AG20443 (cell line): ENCODE measurements at places on chromosomes 4 and X.
A peak's percentile ranks its signal among the peaks of the same experiment; 100 is the strongest.

- DNase-seq: peak; percentile 70
These were observed 12.8 kb upstream of the GUCY1B1 start for GRCh38 chr4:155745984-155746383.

- DNase-seq: no peak
These were observed 104.8 kb upstream of the ENPP6 start for GRCh38 chr4:184322328-184323025.

- no peak for DNase-seq
These were observed 133.6 kb upstream of the FAM9C start for GRCh38 chrX:13177921-13178566.

GRCh38 chr4:78569306-78569821, 17.8 kb downstream of the ANXA3 start:
- peak; percentile 68 for DNase-seq

DNA sequence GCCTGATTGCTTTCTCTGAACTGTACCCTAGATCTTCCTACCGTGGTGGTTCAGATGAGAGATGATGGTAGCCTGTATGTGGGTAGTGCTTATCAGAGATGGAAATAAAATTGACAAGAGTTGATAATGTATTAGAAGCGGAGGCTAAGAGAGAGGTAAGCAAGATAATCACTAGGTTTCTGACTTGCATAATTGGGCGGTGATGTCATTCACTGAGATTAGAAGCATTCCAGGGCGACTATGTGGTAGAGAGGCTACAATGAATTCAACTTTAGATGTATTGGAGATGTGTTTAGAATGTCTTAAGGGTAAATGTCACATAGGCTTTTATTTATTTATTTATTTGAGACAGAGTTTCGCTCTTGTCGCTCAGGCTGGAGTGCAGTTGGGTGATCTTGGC, 415 bp upstream of the TENM3 start:
- no peak for DNase-seq

DNA sequence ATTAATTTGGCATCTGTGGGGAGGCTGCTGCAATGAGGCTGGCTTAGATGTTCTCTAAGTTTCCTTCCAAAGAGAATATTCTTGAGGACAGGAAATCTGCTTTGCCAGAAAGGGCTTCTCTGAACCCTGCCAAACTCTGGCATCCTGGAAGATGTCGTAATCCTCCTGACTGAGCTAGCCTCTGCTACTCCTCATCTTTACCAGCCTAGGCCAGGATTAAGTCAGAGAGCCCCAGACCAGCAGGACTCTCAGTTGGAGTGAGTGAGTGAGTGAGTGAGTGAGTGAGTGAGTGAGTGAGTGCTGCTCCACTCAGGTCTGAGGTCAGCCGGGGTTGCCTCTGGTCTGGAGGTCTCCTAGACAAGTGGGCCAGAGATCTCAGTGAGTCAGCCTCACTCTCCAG, 104.9 kb upstream of the SOD3 start:
- peak; percentile 53 for DNase-seq

DNA sequence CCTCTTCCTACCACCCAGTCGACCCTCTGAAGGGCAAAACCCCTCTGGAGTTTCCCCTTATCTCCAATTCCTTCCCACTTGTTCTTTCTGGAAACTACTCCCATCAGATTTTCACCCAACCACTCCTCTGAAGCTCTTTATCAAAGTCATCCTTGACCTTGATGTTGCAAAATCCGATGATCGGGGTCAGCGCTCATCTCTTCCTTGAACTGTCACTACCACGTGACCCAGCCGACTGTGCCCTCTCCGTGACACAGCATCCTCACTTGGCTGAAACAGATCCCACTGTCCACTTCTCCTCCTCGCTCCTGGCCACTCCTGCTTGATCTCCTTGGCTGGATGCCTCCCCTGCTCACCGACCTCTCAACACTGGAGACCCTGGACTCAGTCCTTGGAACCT, 1.1 kb downstream of the CFAP99 start:
- DNase-seq: no peak

- no peak for DNase-seq
These were observed 300.1 kb upstream of the SLC7A11 start for GRCh38 chr4:138542191-138542776.

- no peak for DNase-seq
These were observed 5.1 kb upstream of the CORIN start for GRCh38 chr4:47842985-47843384.

- peak; percentile 72 for DNase-seq
These were observed 43.2 kb downstream of the QDPR start for GRCh38 chr4:17468619-17469221.

- DNase-seq: no peak
These were observed 220.0 kb upstream of the JADE1 start for GRCh38 chr4:128589384-128589965.

GRCh38 chrX:66012094-66012534, 27.8 kb downstream of the VSIG4 start:
- DNase-seq: no peak

- no peak for DNase-seq
These were observed 143.3 kb downstream of the BANK1 start for GRCh38 chr4:101933855-101934254.

DNA sequence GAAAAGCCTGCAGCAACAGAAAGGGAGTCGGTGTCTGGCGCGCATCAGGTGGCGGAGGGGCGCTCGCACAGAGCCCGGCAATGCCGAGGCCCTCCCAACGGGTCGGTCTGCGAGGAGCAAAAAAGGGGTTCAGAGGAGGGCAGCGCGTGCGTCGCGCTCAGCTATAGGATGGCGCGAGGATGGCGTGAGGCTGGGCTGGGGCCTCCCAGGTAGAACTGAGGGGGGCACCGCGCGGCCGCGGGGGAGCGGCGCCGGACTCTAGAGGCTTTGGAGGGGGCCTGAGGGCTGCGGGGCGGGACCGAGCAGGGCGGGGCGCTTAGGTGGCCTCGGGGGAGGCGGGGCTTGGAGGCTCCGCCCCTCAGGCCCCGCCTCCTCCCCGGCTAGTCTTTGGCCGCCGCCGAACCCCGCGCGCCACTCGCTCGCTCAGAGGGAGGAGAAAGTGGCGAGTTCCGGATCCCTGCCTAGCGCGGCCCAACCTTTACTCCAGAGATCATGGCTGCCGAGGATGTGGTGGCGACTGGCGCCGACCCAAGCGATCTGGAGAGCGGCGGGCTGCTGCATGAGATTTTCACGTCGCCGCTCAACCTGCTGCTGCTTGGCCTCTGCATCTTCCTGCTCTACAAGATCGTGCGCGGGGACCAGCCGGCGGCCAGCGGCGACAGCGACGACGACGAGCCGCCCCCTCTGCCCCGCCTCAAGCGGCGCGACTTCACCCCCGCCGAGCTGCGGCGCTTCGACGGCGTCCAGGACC, at the start of gene PGRMC1:
PGRMC1 (plus strand) TSS at position 414 of the 751 bp plus-strand sequence; CDS start at position 493, 79 bp downstream.
- peak; percentile 87 for DNase-seq

DNA sequence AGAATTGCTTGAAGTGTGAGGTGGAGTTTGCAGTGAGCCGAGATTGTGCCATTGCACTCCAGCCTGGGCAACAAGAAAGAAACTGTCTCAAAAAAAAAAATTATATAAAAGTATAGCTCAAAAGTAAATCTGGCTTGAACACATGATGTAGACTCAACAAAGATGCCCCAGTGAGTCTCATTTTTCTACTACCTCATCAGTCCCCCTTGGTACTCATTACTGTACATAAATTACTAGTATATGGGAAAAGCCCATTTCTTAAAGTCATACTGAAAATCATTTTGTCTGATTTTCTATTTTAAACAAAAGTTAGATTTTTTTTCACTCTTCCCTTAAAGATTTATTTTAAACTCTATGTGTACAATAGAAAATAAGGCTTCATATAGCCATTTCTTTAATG, 39.2 kb downstream of the FAM241A start:
- no peak for DNase-seq

GRCh38 chr4:88573995-88574394, 18.3 kb upstream of the HERC3 start:
- DNase-seq: peak; percentile 28

- DNase-seq: no peak
These were observed 489.5 kb downstream of the STIM2 start for GRCh38 chr4:27350161-27350560.

- no peak for DNase-seq
These were observed 6.2 kb upstream of the ZBTB33 start for GRCh38 chrX:120244395-120244734.

GRCh38 chr4:74796631-74797030, 2.3 kb upstream of the BTC start:
- DNase-seq: no peak

GRCh38 chr4:184197536-184198082, 20.1 kb downstream of the ENPP6 start:
- no peak for DNase-seq
